Stomach (tissue), 19 donors: ENCODE measurements at places on chromosomes 13 and 19. TPM values are rescaled to one million over a fixed set of nuclear protein-coding genes. Genes with fewer than 3 reads are reported as not detected.

The PALM gene
- total RNA-seq, result 12.1 TPM

The JSRP1 gene
- total RNA-seq, result not detected

The ZNF841 gene
- total RNA-seq, result 15.6 TPM

- H3K27ac ChIP-seq, result no peak overlapping the region
- H3K4me1 ChIP-seq, result peaks cover 34% of the 10 kb centered on the region
- no peaks in the 10 kb centered on the region for H3K36me3 ChIP-seq
- peak; percentile 29 for DNase-seq
Observed at GRCh38 chr19:41998246-41999020, 4.4 kb upstream of the ATP1A3 start.

DNA sequence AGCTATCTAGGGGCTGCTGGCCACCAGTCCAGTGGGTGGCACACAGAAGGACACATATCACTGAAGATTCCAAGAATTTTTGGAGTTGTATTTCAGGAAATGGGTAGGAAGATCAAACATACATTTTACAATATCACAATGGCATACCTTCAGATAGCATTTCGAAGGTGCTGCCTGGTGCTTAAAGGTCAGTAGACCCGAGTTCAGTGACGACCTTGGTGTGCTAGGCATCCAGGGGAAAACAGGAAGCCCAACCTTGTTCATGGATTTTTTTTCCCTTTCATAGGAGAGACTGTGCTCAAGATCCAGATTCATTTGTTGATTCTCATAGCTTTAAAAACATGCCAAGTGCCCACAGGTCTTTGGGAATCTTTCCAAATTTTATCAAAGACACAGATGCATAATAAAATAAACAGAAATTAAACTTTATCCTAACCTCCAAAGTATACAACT lies 51.0 kb upstream of the RCBTB2 start:
- no peak overlapping the region for H3K4me3 ChIP-seq
- H3K4me1 ChIP-seq, result peaks cover 56% of the 10 kb centered on the region
- no peaks in the 10 kb centered on the region for H3K36me3 ChIP-seq
- H3K27ac ChIP-seq, result no peak overlapping the region
- no peak for DNase-seq
- no peaks in the 10 kb centered on the region for H3K27me3 ChIP-seq

DNA sequence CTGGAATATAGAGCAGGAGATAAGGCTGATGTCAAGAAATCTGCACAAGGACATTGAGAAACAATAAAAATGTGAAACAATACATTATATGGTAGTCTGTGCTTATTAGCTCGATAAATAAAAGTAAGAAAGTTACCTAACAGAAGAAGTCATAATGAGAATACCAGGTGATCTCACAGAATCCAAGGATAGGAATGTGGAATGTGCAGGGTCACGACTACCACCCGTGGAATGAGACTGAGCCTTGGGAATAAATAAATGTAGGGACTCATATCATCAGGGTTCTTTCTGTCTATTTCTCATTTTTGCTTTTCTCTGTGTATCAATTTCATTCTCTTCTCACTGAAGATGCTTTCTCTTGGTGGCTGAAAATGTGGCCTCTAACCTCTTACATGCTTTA lies 26.0 kb upstream of the KBTBD7 start:
- H3K4me1 ChIP-seq, result peaks cover 7% of the 10 kb centered on the region
- no peak for DNase-seq
- H3K4me3 ChIP-seq, result no peak overlapping the region
- H3K27ac ChIP-seq, result no peak overlapping the region

DNA sequence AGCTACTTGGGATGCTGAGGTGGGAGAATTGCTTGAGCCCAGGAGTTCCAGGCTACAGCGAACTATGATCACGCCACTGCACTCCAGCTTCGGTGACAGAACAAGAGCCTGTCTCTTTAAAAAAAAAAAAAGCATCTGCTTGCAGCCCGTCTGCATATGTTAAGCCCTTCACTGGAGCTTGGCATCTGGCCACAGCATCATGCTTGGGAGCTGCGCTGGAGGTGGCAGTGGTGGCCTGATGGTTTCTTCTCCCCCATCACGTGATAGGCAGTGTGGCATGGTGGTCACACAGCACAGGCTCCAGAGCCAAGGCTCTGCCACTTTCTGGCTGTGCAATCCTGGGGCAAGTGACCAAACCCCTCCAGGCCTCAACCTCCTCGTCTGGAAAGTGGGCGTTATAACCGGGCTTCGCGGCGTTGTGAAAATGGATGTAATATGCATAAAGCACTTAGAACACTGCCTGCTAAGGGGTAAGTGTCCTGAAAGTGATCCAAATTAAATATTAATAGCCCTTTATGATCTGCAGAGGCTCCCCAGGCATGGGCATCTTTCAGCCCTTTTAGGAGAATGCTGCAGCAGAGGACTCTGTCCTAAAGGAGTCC lies 24.4 kb downstream of the MARK4 start:
- H3K36me3 ChIP-seq, result peaks cover 33% of the 10 kb centered on the region
- H3K27ac ChIP-seq, result no peak overlapping the region
- no peaks in the 10 kb centered on the region for H3K27me3 ChIP-seq
- DNase-seq, result peak; percentile 68
- H3K4me3 ChIP-seq, result no peak overlapping the region

DNA sequence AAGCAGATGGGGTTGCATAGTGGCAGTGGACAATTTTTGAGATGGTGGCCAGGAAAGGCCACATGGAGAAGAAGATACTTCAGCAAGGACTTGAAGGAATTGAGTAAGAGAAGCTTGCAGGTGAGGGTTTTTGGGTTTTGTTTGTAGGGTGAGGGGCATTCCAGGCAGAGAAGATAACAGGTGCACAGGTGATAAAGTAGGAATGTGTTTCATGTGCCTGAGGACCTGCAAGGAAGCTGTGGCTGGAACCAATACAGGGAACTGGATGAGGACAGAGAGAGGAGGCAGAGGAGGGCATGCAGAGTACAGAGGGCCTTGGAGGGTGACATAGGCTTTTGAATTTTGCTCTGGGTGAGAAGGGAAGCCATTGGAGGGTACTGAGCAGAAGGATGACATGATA lies 314.5 kb downstream of the KLF12 start:
- no peak for DNase-seq
- no peaks in the 10 kb centered on the region for H3K4me1 ChIP-seq
- no peak overlapping the region for H3K4me3 ChIP-seq
- H3K36me3 ChIP-seq, result no peaks in the 10 kb centered on the region
- H3K27me3 ChIP-seq, result no peaks in the 10 kb centered on the region
- no peak overlapping the region for H3K27ac ChIP-seq
